ENCODE measurements at places on chromosomes 11 and 22.

- DNase-seq, result no peak
Observed at GRCh38 chr22:33588860-33589259, 331.4 kb downstream of the LARGE1 start.

DNA sequence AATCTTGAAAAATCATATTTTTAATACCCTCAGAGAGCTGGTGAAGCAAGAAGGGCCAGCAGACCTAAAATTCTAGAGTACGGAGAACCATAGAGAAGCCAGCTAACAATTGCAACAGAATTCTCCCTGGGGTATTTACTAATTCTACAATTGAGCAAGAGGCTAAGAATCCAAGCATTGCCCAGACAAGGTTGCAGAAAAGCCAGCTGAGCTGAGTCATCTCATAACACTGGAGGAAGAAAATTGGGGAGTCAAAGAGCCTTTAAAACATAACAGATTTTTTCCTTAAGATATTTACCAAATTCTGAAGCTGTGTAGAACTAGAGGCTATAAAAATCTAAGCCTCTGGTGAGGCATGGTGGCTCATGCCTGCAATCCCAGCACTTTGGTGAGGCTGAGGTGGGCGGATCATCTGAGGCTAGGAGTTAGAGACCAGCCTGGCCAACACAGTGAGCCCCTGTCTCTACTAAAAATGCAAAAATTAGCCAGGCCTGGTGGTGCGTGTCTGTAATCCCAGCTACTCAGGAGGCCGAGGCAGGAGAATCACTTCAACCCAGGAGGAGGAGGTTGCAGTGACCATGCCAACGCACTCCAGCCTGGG lies 13.6 kb upstream of the TMEM216 start:
- DNase-seq, result no peak

DNA sequence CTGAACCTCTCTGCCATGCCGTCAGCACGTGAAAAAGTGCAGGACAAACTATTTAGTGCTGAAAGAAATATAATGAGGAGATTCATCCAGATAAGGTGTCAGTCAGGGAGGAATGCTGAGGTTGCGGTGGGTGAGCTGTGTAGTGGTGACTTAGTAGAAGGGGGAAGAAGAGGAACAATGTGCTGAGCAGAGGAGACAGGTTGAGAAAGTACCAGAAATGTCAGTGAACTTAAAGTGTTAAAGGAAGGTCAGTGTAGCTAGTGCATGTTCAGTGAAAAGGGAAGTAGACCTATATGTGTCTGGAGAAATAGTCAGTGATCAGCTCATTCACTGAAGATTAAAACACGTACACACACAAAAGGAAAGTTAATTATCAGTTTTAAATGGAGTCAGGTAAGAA lies 237.6 kb upstream of the CCDC179 start:
- no peak for DNase-seq

GRCh38 chr11:134504146-134504905 lies 92.3 kb upstream of the B3GAT1 start:
- no peak for DNase-seq

DNA sequence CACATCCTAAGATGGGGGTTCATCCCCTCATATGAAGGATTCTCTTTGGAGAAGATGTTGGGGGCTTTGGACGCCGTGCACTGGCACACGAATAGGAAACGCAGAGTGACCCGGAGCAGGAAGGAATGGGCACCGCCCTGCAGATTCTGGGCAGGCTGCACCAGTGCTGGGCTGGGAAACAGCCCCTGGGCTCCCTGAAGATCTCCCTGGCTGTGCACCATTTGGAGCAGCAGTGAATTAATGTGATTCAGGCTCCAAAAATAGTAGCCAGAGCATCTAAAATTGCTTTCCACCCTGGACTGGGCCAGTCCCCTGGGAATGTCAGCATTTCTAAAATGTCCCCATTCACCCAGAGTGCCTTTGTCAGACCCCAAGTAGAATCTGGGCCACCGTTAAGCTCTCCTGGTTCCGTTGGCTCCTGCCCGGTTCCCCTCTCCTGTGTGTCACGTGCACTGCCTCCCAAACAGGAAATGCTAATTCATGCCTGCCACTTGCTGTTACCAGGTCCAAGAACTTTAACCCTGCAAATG lies 18.6 kb downstream of the IRAG1 start:
- no peak for DNase-seq

GRCh38 chr11:132080127-132080526 lies 709.7 kb downstream of the NTM start:
- no peak for DNase-seq

Data from NCI-H146 (cell line).